Activated CD4-positive, alpha-beta T cell treated with anti-CD3 and anti-CD28 coated beads, Interleukin-10, Interleukin-2, amounts not matched to agents 100 ng/mL and 50 ng/mL, durations not matched to agents 16 hours and 8 hours (primary cell): ENCODE measurements at places on chromosomes 12 and 14.
A peak's percentile ranks its signal among the peaks of the same experiment; 100 is the strongest.

DNA sequence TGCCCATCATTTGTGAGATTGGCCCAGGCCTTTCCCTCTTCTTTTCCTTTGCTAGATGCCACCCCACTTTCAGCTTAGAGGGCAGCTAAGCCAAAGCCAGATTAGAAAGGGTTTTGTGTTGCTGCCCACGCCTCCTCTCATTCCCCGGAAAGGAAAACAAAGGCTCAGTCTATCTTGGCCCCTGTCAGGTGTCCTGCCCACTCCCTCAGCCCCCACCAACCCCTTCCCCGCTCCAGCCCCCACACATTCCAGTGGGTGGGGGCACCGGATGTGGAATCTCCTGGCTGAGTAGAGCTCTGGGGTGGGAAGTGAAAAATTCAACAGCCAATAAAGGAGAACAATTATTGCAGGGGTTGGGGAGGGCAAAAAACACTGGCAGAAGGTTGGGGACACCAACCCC lies 2.2 kb downstream of the BLOC1S1 start:
- DNase-seq, result no peak

GRCh38 chr12:132606466-132606865 lies 3.9 kb downstream of the LRCOL1 start:
- no peak for DNase-seq

GRCh38 chr14:58828298-58828697 lies 190.5 kb downstream of the DACT1 start:
- DNase-seq, result no peak

DNA sequence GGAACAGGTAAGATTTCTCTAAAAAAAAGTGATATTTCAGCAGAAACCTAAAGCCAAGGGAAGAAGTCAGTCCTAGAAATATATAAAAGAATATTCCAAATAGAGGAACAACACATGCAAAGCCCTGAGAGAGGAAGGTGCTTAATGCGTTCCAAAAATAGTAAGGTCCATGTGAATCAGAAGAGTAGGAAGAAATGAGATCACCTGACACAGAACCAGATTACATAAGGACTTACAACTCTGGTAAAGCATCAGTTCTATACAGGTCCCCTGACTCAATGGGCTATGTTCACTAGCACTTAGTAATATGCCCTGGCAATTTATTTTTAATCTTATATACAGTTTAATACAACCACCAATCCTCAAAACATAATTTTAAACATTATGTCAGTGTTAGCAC lies 30.0 kb downstream of the SENP1 start:
- no peak for DNase-seq

- no peak for DNase-seq
Observed at GRCh38 chr12:85519163-85519562, 239.1 kb downstream of the ALX1 start.

DNA sequence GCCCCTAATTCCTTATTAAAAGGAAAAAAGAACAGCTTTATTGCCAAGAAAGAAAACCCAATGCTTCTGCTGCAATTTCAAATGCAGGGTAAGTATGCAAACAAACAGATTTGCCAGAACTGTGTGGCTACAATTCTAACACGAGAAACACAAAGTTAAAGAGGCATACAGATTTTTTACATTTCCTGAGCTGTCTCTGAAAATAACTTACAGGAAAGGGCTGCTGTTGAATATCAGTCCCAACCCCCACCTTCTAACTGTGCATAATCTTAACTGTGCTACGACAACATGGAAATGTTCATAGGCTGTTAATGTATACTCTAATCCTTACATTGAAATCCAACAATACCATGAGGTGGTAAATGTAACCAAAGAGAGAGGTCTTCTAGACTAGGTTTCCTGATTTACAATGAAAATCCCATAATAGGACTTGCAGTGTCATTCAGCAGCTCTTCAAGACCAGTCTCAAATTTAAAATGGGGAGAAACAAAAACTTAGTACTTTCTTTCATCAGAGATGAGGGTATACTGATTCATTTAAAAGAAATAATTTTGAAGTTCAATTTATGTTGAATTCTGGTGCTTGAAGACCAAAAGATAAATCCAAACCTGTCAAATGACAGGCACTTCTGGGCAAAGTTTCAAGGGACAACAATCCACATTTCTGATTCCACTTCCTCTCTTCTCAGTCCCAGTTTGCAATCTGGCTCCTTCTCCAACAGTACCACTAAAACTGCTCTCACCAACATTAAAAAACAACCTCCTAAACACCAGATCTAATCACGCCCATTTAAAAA lies 14.4 kb downstream of the FGD6 start:
- no peak for DNase-seq

DNA sequence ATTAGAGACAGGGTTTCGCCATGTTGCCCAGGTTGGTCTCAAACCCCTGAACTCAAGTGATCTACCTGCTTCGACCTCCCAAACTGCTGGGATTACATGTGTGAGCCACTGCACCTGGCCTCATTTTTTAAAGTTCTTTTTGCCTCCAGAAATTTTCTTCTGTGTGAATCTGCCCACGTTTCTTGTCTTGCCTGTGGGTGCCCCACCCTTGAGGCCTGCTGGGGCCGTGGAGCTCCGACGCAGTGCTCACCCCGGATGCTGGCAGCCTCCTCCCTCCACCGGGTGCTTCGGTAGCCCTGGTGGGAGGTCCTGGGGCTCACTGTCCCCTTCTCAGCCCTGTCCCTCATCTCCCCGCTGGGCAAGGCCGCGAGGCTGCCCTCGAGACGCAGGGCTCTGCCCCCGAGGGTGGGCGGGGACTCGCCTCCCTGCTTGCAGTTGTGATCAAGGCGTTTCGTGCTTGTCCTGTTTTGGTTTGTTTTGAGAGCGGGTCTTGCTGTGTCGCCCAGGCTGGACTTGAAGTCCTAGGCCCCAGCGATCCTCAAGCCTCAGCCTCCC lies 19.5 kb upstream of the CRIP2 start:
- DNase-seq, result no peak

- DNase-seq, result no peak
Observed at GRCh38 chr14:82422230-82422629, 888.6 kb upstream of the SEL1L start.

DNA sequence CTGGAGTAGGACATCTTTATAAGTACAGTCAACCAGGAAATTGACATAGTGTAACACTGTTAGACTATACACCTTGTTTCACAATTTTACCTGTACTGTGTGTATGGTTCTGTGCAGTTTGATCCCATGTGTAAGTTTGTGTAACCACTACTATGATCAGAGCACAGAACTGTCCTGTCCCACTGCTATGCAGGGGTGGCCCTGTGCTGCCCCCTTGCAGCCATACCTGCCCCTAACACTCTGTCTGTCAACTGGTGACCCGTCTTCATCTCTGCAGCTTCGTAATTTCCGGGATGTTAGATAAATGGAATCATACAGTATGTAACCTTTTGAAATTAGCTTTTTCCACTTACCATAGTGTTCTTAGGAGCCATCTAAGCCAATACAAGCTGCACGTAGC lies 58.7 kb upstream of the RD3L start:
- peak; percentile 9 for DNase-seq

- no peak for DNase-seq
Observed at GRCh38 chr12:114026805-114027204, 60.7 kb upstream of the RBM19 start.

DNA sequence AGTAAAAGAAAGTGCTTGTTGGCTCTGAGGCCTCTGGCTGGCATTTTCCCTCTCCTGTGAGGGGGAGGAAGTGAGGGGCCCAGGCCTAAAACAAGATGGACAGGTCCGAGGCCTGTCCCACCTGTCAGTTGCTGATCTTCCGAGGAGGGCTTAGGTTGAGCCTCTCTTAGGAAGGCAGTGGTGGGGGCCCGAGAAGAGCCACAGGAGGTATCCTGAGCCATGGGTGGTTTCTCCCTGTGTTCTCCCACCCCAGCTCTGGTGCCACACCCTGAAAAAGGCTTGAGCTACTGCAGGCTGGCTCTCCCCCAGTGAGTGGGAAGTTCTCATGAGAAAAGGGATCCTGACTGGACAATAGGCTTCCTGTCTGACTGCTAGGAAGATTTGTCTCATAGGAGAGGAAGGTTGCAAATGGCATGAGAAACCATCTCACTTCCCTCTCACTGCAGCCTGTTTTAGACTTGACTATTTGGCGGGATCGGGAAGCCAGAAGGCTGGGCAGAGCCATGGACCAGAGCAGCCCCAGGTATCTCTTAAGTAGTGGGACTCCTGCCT lies 72.1 kb upstream of the SRSF5 start:
- DNase-seq, result no peak

- peak; percentile 53 for DNase-seq
Observed at GRCh38 chr12:12387501-12387900, 30.6 kb downstream of the BORCS5 start.

DNA sequence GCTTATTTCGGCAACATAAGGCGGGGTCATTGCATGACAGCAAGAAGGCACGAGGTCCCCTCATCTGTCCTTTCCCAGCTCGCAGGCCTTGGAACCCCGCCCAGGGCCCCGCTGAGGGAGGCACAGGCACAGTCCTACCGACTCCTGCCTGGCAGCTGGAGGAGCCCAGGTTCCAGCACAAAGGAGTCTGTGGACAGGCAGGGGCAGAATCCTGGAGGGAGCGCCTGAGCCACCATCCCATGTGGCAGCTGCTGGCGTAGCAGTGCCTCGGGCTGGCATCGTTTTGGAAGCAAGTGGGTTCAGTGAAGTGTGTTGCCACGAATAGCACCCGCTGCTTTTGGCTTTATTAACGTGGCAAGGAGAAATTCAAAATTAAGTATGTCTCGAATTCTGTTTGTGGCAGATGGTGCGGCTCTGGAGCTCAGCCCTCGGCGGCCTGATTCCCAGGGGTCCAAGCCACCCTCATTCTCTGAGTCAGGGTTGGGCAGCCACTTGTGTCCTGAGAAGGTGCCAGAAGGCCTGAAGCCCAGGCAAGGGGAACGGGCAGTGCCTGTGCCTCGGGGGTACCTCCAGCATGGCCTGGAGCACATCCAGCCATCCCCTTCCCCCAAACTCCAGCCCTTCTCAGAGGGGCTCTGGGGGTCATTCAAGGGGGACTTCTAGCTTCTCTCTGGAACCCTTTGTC lies 35.9 kb downstream of the SLC8B1 start:
- no peak for DNase-seq
